ENCODE measurements at places on chromosomes 1 and 21.

DNA sequence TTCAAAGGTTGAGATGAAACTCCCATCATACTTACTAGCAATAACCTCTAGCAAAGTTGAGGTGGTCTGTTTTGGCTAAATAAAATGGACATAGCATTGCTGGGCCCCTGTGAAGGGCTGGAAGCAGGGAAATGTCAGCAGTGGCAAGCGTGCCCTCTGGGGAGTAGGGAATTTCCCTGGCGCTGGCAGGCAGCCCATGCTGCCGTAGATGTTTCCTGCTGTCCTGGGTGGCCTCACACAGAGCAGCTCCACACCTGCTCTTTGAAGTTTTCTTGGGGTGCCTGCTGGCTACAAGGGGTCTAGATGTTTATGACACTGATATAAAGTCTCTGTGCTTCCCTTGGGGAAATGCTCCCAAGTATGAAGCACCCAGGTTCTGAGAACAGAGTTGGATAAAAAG is 30.2 kb downstream of the ADARB1 start:
- DNase-seq: no peak

DNA sequence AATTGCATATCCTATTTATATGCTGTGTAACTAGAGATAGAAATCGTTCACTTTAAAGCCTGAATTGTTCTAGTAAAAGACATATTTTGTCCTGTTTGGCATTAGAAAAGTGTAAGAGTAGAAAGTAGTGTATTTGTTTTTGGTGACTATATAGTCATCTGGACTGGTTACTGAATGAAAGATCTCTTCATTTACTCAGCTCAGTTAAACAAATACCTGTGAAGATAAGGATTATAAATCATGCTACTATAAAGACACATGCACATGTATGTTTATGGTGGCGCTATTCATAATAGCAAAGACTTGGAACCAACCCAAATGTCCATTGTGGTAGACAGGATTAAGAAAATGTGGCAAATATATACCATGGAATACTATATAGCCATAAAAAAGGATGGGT is 125.1 kb downstream of the PLA2G4A start:
- DNase-seq: no peak

GRCh38 chr1:121483961-121484424 is 299.2 kb downstream of the SRGAP2C start:
- DNase-seq: no peak

- DNase-seq: no peak
These were observed 213.8 kb downstream of the HHIPL2 start for GRCh38 chr1:222334026-222334680.

GRCh38 chr1:185473186-185473585 is 156.1 kb upstream of the IVNS1ABP start:
- DNase-seq: no peak

DNA sequence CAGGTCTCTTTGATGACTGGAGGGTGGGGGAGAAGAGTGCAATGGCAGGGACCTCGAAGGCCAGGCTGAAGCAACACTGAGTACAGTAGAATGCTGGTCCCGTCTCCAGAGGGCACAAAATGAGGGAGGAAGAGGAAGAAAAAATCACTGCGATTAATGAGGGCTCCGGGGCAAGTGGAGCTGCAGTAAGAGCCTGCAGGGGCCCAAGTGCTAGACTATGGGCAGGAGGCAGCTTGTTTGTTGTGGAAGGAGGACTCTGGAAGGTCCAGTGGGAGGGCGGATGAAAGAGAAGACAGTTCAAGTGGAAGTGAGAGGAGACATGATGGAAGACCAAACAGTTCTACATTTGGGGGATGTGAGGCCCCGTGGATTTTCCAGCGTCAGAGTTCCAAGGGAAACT is 17.4 kb downstream of the TMCC2 start:
- DNase-seq: no peak

DNA sequence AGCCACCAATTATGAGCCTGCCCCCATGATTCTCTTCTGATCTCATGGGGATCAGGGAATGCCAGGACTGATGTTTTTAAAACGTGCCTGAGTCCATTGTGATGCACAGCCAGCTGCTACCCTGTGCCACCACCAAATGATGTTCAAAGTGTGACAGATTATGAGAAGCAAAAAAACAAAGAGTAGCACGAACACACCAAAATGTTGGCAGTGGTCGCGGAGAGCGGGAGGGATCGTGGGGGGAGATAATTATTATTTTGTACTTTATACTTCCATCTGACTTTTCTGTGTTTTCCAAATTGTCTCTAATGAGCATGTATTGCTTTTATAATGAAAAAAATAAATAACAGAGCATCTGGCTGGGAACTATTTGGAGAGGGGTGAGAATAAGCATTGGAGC is 50.5 kb downstream of the EPHB2 start:
- DNase-seq: no peak

DNA sequence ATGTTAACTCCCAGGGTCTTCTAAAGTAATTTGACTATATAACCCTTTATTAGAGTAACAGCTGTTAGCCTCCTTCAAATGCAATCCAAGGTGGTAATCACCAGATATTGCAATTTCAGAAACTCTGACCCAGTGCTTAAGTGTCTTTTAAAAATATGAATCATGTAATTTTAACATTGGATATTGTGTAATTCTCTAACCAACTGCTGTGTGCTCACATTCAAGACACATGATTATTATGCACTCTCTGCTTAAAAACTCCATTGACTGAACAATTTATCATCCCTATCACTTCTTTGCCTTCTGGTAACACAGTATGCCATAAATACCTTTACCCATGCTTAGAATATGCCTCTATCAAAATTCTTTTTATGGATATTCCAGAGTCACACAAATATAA is 537.4 kb upstream of the RGS18 start:
- DNase-seq: no peak

- no peak for DNase-seq
These were observed 16.1 kb upstream of the KCNE1 start for GRCh38 chr21:34528131-34528561.

GRCh38 chr1:65319141-65319540 is 9.8 kb downstream of the DNAJC6 start:
- DNase-seq: no peak

GRCh38 chr21:33844104-33844889 is 71.3 kb downstream of the ATP5PO start:
- no peak for DNase-seq

DNA sequence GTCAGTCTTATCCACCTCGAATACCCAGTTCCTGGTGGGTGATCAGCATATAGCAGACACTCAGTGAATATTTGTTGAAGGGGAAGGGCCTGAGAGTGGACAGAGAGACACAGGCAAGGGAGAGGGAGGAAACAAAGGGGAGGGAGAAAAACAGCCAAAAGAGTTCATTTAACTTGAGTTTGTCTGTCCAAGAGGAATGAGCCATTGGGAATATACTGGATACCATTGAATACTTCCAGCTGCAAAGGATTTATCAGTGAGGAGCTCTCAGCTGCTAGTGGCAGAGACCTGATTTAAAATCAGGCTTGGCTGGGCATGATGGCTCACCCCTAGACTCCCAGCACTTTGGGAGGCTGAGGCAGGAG is 11.5 kb upstream of the BGLAP start:
- no peak for DNase-seq

DNA sequence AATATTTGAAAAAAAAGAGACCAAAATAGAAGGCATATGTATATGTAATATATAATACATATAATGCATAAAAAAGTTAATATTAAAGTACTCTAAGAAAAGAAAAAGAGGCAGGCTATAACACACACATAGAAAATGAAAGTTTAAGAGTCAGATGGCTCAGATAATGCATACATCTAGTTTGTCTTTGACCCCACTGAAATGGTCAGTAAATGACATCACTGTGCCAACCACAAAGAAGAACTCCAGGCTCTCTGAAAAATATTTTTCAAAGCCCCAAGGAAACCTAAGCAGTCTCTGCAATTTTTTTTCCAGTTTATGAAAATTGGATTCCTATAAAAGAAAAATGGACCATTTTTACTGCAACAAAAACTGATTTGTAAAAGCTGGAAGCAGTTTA is 55.4 kb upstream of the SCYL3 start:
- DNase-seq: no peak

GRCh38 chr1:244962130-244962529 is 97.8 kb upstream of the HNRNPU start:
- peak; percentile 11 for DNase-seq

- peak; percentile 75 for DNase-seq
These were observed 2.2 kb upstream of the TESK2 start for GRCh38 chr1:45493116-45493697.

DNA sequence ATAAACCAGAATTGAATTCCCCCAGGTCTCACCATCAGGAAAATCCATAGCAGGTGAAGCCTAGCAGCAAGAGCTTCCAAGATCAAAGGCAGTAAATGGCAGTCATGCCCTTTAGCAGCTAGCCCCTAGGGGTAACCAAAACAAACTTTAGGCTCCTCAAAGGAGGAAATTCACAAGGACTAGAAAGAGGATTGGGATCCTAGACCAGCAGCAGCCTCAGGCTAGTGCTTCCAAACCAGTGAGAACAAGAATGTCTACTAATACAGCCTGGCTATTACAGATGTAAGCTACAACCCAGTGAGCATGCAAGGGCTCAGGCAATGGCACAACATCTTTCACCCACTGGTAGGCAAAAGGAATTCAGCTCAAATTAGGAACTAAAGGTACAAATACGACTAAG is 11.1 kb upstream of the RIMKLA start:
- no peak for DNase-seq

Measured in dermis microvascular lymphatic vessel endothelial cell (primary cell).